IMR-90 (cell line): ENCODE measurements at places on chromosomes 5 and 9.

GRCh38 chr5:80125022-80125961 is 90.1 kb downstream of the THBS4 start:
- no peak for DNase-seq

- DNase-seq, result no peak
These were observed 141.4 kb downstream of the MED10 start for GRCh38 chr5:6236858-6237481.

DNA sequence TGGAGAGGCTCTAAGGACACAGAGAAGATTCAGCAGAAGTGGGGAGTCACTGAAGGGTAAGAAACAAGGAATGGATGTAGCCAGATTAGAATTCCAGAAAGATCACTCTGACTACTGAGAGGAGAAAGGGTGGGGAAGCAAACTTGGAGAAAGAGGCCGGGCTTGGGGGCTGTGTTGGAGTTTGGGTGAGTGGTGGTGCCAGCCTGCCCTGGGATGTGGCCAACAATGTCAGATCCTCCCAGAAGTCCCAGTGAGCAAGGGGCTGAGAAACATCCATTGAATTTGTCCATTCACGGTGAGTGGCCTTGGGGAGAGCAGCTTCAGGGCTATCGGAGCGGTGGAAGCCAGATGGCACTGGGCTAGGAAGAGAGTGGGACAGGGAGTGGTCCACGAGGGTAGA is 60.4 kb downstream of the COL15A1 start:
- DNase-seq, result no peak

DNA sequence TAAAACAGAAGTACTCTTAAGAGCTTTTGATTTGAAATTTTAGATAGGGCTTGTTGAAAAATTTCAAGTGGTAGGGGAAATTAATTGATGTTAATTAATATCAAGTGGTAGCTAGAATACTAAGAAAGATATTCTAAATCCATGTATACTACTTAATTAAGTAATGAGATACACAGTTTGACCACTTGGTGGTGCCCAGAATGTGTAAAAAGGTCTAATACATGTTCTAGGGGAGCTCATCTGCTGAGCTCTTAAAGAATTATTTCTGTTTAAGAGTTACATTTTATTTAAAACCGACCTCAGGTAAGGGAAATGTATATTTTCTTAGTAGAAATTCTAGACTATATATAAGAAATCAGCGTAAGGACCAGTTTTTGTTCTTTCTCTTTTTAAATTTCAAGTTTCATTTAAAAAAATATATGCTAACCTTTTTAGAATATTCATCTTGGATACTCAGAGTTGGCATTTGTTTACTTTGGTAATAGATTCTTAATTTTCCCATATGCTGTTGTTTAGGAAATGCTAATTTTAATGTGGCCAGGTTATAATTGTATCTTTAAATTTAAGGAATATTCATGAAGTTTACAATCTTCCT is 61.5 kb downstream of the LNPEP start:
- DNase-seq, result peak; percentile 63

DNA sequence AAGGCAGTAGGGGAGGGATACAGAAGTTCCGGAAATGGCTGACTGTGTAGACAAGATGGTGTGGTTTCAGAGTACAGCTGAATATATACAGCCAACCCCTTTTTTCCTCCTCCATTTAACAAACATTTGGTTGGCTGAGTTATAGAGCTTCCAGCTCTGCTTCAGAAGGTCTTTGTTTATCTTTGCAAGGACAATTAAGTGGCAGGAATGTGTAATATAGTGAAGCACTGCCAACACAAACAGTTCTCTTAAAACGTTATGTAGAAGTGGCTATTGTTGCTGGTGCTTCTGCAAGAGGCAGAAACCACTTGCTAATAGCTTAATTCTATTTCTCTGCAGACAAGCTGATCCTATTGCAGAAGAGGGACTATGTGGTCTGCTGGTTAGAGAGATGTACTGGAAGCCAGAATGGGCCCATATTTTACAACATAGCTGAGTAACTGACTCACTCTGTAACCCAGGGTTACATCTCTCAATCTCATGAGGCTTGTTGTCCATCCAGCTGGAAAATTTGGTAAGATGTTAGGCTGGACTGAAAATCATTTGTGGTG is 62.7 kb upstream of the OSMR start:
- DNase-seq, result peak; percentile 95

DNA sequence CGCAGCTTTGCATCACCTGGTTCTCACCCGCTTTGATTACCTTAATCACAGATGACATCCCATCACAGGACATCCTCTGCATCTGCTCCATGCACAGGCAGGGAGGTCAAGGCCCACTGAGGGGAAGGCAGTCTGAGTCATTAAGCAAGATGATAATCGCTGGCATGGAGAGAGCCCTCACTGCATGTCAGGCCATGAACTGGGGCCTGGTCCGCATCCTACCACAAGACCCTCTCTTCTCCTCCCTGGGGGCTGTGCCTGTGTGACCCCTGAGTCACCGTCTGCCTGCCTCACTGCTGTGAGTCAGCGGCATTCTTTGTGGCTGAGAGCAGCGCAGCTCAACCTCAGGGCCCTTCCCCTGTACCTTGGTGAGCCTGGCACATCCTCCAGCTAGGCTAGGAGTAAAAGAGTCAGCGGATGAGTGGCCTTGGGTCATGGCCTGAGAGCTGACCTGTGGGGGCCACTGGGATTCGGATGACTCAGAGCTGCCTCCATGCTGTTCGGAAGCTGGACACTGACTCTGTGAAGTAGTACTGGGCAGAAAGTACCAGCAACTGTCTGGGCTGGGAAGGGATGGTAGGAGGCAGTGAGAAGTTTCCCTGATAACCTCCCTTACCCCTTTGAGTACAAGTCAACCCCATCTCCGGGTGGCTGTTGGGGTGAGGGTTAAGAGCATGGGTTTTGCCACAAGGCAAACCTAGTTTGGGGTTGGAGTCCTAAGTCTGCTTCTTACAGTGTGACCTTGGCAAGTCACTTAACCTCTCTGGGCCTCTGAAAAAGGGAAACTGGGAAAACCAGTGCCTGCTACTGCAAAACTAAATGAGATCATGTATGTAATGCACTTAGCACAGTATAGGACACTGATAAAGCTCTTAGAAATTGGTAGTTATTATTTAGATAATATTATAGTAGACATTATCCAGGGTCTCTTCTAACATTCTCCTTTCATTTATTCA is 14.6 kb upstream of the ARSI start:
- peak; percentile 95 for DNase-seq

GRCh38 chr5:43396762-43397304 is 15.4 kb downstream of the CCL28 start:
- DNase-seq, result no peak

DNA sequence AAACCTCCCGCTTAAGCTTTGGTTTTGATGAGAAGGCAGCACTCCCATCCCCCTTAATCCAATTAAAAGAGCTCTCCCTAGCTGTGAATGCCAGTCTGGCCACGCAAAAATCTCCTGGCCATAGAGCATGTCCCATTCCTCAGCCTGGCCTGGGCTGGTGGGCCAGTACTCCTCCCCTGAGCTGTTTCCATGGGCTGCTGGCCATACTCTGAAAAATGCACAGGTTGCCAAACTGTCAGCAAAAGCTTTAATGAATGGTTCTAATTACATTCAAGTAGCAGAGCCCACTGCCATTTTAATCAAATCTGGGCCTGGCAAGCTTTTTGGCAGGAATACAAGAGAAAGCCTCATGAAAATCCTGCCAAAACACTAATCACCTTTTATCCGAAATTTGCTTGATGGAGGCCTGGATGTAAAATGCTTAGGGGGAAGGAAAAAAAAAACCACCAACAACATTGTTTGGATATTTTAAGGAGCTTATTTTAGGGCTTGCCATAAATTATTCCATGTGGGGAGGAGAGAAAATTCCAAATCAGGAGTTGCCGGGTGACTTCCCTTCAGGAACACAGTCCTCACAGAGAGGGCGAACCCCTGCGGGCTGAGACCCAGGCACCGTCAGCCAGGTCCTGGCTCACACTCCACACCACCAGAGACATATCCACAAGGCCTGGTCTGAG is 243.3 kb downstream of the SEC61B start:
- no peak for DNase-seq

DNA sequence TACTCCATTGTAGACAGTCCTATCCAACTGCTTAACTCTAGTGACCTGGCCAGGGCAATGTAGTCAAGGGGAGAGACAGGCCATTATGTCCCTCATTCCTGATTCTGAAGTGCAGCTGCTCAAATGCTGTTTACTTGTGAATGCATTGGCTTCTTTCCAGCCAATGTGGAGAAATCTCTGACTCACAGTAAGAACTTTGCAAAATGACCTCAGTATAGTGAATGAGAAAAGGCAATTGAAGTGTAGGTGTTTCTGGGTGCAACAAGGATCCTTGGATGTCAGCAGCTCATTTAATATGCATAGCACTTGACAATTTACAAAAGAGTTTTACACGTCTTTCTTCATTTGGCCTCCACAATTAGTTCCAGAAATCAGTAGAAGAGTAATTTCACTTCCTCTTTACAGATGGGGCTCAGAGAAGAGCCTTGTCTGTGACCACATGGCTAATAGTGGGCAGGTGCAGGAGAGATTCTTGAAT is 367.2 kb downstream of the OSTF1 start:
- peak; percentile 1 for DNase-seq

DNA sequence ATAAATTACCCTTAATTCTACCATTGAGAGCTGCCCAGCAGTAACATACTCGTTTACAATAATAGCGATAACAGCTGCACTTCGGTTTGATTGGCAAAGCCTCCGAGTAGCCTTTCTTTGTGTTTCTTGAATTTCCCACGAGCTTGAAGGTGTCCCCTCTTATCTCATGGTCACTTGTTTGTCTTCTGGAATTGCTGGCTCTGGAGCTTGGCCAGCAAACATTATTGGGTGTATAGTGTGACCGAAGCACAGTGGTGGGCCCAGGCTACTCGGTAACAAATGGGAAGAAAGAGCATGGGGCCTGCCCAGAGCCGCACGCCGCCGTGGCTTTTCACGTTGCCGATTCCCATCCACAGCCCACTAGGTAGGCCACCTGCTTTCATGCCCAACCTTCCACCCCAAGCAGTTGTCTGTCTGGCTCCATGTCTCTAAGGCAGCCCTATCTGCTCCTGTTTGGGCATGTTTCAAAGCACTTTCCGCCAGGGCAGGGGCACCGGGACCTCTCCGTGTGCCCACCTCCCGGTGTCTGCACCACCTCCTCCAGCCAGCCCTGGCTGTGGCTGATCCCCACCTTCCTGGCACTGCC is 8.7 kb downstream of the STKLD1 start:
- no peak for DNase-seq

DNA sequence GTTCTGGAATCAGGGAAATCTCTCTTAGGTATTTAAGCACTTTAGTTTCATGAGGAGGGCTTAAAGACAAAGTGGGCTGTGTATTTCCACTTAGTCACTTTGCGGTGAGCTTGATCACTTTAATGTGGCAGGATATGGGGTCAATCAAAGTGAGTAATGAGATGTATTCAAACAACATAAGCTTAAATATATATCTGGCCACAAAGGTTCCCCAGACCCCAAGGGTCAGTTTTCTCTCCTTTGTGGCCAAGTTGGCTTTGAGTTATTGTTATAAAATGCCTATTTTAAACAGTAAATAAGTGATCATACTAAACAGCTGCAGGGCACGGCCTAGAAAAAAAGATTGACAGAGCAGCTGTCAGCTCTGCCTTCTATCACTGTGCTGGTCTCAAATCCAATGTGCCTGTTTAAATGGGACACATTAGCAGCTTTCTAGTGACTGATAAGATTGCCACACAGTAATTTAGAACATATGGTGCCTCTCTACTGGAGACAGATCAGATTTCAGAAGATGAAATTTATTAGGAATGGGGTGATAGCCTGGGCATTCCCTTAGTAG is 363.9 kb downstream of the AGTPBP1 start:
- no peak for DNase-seq

DNA sequence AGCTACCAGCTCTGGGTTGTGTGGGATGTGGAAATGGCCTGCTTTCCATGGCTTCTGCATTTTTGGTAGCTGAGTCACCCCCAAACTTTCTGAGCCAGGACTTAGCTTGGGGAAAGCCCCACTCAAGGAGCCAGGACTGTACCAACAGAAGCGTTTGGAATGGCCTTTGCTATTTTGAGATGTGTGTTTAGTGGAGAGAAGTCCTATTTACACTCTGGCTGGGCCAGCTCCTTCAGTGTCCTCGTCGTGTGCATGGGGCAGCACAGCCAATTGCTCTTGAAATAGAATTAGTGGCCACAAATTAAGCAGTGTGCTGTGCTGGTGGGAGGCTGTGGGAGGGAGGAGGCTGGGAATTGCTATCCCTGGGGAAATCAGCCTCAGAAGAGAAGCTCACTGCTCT is 51.6 kb downstream of the ENTREP1 start:
- DNase-seq, result peak; percentile 92

GRCh38 chr5:123398058-123398733 is 25.0 kb downstream of the CEP120 start:
- DNase-seq, result no peak

- DNase-seq, result peak; percentile 91
These were observed 1.5 kb downstream of the NEK6 start for GRCh38 chr9:124259158-124259808.

DNA sequence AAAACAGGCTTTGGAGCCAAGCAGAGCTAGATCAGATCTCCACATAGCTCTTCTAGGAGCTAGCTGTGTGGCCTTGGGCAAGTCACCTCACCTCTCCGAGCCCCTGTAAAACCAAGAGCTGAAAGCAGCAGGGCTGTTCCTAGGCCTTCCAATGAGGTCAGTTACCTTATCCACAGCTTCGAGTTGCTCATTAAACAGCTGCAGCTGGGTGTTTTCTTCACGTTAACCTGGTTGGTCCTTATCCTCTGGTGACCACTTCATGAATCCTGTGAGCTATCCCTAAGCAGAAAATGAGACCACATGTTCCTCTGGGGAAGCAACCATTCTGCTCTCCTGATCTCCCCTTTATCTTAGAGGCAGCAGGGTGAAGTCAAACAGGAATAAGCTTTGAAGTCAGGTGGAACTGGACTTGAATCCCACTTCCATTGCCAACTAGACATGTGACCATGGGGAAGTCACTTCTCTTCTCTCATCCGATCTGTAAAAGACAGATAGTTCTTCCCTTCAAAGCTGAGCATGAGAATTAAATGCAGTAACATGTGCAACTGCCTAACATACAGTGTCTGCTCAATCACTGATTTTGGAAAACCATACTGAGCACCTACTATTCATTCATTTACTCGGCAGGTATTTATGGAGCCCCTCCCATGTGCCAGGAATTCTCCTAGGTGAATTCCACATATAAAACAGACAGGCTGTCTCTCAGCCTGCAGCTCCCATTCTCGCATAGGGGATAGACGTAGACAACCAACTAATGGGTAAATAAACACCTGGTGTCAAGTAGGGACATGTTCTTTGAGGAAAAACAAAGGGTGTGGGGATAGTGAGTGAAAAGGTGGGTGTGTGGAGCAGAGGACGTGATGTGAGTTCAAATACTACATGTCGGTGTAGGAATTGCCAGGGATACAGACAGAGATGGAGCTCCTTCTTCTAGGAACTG is 111.7 kb upstream of the BOD1 start:
- no peak for DNase-seq

- no peak for DNase-seq
These were observed 54.5 kb upstream of the KCNMB1 start for GRCh38 chr5:170443624-170444023.

GRCh38 chr5:122310889-122311288 is 1.1 kb upstream of the SNCAIP start:
- no peak for DNase-seq

GRCh38 chr9:134372581-134373267 is 46.5 kb downstream of the RXRA start:
- no peak for DNase-seq

- DNase-seq, result no peak
These were observed 98.2 kb downstream of the OTULIN start for GRCh38 chr5:14762549-14763216.

GRCh38 chr5:56971275-56971674 is 19.4 kb upstream of the MIER3 start:
- no peak for DNase-seq

- peak; percentile 99 for DNase-seq
These were observed 2.5 kb upstream of the ST6GALNAC4 start for GRCh38 chr9:127919253-127919815.

GRCh38 chr5:10626473-10627013 is 62.7 kb downstream of the ANKRD33B start:
- DNase-seq, result peak; percentile 50
